ENCODE measurements at places on chromosomes 4 and X. TPM values are rescaled to one million over a fixed set of nuclear protein-coding genes. Genes with fewer than 3 reads are reported as not detected.
A peak's percentile ranks its signal among the peaks of the same experiment; 100 is the strongest.

Gene SLC26A1
- 0.28 TPM for total RNA-seq

- DNase-seq = no peak
These were observed 26.5 kb upstream of the ATP8A1 start for GRCh38 chr4:42683393-42683792.

Gene DGAT2L6
- total RNA-seq = not detected

DNA sequence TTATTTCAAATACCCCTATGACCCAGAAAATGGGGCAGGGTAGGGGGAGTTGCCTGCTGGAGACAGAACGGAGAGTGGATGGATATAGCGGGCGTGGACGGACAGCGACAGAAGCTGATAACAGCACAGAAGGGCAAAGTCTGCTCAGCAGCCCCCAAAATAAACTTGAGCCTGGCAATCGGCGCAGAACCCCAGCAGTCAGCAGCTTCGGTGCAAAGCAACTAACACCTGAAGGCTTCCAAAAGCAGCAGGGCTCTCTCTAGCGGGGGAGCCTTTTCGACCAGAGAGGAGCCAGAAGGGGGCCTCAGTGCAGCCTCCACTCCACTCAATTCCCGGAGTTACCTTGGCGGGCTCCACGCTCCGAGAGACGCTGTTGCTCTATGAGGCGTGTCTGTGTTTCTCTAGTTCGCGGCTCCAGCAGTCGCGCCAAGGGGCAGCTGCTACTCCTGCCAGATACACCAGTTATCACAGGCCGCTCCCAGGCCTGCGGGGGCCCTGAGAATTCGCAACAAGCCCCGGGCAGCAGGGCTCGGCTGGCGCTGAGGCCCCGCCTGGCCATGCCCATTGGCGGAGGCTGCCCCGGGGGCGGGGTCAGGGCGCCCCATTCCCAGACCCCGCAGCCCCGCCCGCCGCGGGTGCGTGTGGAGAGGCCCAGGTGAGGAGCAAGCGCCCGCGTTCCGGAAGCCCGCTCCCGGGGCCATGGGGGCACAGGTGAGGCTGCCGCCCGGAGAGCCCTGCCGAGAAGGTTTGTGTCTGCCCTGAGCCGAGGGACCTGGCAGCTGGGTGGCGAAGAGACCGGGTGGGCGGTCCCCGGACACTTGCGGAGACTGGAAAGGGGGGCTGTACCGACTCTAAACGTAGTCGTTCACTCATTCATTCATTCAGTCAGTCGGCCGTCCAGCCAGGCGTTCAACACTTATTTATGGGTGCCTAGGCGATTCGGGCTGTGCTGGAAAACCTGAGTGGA, at the start of the genes CNGA1 and NIPAL1:
TSS of gene CNGA1 (minus strand) at position 541 of the 967 bp plus-strand sequence. CDS start 63,992 bp downstream, outside the sequence.
TSS of gene NIPAL1 (plus strand) at position 632 of the 967 bp plus-strand sequence. CDS start at position 700, 68 bp downstream.
- DNase-seq = peak; percentile 50

Gene PARM1
- 54.6 TPM for total RNA-seq

GRCh38 chr4:5118994-5119835, 67.9 kb downstream of the STK32B start:
- no peak for DNase-seq

DNA sequence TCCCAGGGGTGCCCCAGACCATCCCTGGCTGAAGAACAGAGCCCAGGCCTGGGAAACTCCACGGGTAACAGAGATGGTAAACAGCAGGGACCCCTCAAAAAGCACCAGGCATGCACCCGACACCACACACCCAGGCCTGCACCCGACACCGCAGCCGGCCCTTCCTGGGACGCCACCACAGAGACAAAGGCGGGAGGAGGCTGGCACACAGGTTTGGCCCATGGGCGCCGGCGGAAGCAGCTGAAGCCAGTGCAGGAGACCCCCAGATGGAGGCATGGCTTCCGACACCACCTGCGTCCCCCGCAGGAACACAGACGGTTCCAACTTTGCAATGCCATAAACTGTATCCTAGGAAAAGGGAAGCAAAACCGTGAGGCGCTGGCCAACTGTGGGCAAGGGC, 22.3 kb downstream of the CTBP1 start:
- DNase-seq = no peak

- peak; percentile 9 for DNase-seq
These were observed 47.0 kb downstream of the BEND2 start for GRCh38 chrX:18173494-18174180.

DNA sequence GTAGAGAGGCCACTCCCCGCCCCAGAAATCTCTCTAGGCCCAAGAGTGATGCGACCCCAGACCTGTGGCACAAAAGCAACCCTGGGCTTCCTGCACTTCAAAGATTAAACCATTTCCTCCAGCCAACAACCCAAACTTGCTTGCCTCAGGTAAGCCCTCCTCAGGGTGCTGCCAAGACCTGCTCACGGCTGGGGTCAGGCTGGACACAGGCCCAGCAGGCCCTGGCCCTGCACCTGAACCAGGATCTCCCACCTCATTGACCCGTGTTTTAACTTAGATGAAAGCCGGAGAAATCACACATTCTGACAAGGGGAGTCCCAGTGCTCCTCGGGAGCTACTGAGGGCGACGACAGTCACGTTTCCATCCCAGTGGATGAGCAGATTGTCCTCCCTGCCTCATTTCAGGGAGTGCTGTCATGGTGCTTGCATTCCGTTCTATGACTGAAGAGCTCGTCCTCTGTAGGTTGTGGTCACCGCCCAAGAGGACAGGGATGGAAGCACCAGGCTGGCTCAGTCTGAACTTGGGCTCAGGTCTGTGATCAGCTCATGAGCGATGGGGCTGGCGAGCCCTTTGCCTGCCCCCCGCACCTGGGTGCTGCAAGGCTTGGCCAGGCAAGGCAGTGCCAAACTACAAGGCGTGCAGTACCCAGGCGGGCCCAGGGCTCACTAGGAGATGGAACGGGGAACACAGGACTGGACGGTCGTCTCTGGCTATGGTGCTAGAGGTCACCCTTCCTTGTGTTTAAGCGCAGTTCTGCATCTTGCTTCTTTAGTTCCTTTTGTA, 25.9 kb downstream of the WDR1 start:
- DNase-seq = no peak

Gene NBDY
- 14.7 TPM for total RNA-seq

Gene HAND2
- 113 TPM for total RNA-seq

GRCh38 chr4:152530600-152530999, 5.3 kb downstream of the FBXW7 start:
- DNase-seq = no peak

DNA sequence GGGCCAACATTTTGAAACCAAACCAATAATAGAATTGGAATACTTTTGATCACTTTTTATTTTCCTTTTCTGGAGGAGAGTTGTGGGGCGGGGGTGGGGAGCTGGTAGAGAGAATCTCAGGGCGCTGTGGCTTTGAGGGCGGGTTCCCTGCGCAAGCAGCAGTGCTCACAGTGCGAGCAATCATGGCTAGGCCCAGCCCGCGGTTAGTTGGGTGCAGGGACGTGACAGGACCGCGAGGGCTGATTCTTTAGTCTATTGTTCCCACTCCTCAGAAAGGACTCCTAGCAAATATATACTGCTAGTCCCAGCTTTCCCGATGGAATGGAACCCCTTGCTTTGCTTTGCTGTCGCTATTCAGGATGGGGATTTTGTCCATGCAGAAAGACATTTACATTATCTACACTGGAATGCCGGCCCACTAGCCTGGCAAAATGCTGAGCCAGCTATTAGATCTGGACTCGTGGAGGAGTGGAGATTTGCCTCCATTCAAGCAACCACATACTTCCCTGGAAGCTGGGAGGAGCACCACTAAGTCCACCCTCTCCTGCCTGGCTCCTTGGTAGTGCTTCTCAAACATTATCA, 23.9 kb upstream of the APLN start:
- no peak for DNase-seq

All from heart right ventricle (tissue), 16 donors.